AG09319 (cell line): ENCODE measurements at places on chromosomes 3 and 15.

- peak; percentile 72 for DNase-seq
Measured at GRCh38 chr3:123688241-123688747, 103.4 kb upstream of the HACD2 start.

GRCh38 chr3:28949580-28949979 is 331.3 kb upstream of the RBMS3 start:
- no peak for DNase-seq

- no peak for DNase-seq
Measured at GRCh38 chr15:23823508-23823907, 136.4 kb upstream of the NDN start.

- no peak for DNase-seq
Measured at GRCh38 chr15:87193481-87193880, 1063.1 kb downstream of the NTRK3 start.

DNA sequence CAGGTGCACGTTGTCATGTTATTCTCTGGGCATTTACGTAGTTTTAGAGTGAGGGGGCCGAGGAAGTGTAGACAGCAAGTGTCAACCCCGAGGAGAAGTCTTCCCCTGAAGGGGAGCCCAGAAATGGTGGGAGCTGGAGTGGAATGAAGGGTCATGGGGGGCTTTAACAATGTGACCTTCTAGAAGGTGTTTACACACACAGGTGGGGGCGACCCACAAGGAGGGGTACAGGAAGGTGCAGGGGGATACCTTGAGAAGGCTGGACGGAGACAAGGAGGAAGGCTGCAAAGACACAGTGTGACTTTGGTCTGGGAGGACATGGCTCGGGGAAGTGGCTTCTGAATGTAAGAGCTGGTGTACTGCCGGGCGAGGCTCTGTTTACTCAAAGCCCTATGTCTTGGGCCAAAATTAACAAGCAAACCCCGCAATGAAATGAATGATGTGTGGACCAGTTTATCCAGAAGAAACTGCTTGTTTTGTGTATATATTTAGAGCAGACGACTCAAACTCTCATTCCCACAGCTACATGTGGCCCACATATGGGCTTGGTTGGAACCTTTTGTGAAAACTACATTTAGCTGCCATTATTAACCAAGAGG is 18.7 kb downstream of the TRPM1 start:
- DNase-seq, result no peak

- DNase-seq, result no peak
Measured at GRCh38 chr3:150260398-150260710, 147.7 kb upstream of the TSC22D2 start.

GRCh38 chr3:195401943-195402342 is 40.9 kb downstream of the ACAP2 start:
- DNase-seq, result no peak

- DNase-seq, result no peak
Measured at GRCh38 chr3:29590012-29590411, 309.1 kb downstream of the RBMS3 start.

DNA sequence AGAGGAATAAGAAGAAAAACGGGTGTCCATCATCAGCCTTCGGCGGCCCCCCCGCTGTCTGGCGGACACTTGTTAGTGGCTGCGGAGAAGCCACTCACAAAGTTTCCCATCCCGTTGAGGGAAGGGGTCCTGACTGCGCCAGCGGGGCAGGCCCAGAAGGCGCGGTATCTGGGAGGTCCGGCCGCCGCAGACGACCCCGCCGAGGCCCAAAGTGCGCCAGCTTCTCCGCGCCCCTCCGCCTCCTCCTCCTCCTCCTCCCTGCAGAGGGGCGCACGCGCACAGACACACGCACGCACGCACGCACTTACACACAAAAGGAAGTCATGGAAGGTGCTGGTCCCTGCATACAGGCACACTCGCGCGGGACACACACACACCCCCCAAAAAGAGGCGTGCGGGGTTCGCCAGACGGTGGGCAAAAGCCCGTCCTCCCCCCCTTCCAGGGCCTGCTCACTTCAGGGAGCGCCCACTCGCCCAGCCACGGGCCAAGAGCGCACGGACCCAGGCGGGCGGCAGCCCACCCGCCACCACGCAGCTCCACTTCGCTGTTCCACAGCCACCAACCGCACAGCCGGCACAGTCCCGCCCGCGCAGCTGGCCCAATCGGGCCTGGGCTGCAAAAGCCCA is 18.0 kb downstream of the ZNF148 start:
- DNase-seq, result no peak

- DNase-seq, result no peak
Measured at GRCh38 chr15:70578196-70578595, 185.2 kb downstream of the UACA start.

DNA sequence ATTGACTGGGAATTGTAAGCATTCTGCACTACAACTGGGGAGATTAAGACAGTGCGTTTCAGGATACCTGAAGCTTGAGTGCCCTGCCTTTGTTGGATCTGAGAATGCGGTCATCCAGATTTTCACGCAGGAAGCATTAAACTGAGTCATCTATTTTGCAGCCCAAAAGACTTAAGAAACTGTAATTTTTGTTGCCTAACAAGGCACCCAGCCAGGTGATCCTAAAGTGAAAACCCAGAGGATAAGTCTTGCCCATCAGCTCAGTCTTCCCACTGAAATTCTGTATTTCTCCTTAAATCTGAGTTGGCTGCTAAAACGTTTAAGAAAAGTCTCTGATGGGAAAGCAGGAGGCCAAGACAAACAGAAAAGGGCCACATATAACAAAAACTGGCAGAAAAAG is 242.5 kb upstream of the TMCO5A start:
- DNase-seq, result no peak

DNA sequence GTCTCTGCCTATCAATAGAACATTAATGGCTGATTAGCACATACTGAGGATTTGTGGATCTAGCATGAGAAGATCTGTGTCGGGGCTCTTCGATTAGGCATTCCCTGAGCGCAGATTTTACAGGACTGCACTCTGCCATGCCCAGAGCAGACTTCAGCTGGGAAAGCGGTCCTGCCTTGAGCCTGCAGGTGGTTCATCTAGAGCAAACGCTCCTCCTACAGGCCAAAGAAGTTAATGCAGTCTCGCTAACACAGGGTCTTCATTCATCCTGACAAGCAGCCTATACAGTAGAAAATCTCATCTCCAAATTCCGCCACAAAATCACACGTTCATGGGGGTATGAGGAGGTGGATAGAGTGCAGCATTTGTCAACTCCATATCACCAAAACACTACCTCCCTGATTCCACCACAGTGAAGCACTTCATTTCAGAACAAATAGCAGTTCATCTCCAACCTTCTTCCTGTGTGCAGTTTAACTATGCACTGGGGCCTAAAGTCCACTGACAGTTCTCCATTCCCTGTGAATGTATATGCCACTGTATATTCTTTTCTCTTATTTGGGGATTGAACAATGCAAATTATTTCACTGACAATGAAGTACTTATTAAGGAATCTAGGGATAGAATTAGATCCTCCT is 405.8 kb downstream of the IGSF11 start:
- peak; percentile 4 for DNase-seq

- no peak for DNase-seq
Measured at GRCh38 chr3:114852966-114853365, 294.1 kb downstream of the ZBTB20 start.

DNA sequence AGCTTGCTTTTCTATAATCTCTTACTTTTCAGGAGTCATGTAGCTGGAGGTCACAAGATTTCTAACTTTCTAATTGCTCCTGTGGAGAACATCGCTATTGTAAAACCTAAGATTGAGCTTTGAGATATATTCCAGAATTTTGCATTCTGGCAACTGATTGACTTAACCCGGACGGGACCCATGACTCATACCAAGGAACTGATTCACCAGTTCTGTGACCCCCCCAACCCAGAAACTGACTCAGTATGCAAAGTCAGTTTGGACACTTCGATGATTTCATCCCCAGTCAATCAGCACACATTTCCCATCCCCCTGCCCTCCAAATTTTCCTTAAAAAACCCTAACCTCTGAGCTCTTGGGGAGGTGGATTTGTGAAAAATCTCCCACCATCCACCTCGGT is 396.5 kb upstream of the GBE1 start:
- DNase-seq, result peak; percentile 8

- DNase-seq, result no peak
Measured at GRCh38 chr3:126571078-126571477, 12.3 kb upstream of the C3orf22 start.

GRCh38 chr3:171193693-171194092 is 167.2 kb upstream of the SLC2A2 start:
- DNase-seq, result no peak

GRCh38 chr3:15616053-15616452 is 14.5 kb downstream of the BTD start:
- DNase-seq, result no peak

DNA sequence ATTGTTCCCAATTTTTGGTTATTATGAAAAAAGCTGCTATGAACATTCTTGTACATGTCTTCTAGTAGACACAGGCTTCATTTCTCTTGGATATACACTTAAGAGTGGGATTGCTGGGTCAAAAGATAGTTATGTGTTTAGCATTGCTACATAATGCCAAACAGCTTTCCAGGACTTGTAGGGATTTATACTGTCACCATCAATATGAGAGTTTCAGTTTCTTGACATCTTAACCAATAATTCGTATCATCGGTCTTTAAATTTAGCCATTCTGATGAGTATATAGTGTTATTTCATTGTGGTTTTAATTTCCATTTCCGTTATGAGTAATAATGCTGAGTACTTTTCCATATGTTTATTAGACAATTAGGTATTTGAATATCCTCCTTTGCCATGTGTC is 190.3 kb upstream of the PFN2 start:
- no peak for DNase-seq

- DNase-seq, result no peak
Measured at GRCh38 chr15:101399431-101399830, 90.1 kb downstream of the PCSK6 start.

DNA sequence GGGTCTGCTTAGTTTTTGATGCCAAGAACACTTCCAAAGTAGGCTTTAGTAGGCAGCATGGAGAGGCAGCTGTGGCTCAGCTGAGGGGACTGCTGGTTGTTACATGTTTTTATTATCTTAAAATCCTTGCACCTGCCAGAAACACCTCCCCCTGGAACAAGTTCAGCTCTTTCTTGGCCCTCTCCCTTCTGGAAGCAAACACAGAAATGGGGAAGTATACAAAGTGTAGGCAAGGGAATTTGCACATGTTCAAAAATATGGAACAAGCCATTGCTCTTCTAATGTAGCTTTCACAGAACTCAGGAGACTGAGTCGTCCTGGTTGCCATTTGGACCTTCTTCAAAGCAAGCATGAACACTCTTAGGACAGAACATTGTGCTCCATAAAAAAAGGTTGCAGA is 169.1 kb upstream of the SEMA6D start:
- DNase-seq, result no peak

- no peak for DNase-seq
Measured at GRCh38 chr3:57393977-57394376, 101.5 kb upstream of the ASB14 start.

DNA sequence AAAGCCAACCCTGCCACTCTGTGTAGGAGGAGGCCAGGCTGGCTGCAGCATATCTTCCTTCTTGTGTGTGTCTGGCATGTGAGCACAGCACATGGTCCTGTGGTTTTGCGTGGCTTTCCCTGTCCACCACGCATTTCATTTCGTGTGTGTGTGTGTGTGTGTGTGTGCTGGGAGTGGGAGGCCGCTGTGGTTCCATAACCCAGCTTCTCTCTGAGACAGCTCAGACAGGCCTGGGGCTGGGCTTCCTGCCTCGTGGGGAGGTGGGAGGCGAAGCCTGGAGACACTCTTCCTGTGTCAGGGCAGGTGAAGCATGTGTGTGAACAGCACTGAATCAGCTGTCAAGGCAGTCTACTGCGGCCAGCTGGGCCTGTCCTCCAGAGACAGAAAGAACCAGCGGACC is 16.0 kb upstream of the MRPS22 start:
- DNase-seq, result no peak

DNA sequence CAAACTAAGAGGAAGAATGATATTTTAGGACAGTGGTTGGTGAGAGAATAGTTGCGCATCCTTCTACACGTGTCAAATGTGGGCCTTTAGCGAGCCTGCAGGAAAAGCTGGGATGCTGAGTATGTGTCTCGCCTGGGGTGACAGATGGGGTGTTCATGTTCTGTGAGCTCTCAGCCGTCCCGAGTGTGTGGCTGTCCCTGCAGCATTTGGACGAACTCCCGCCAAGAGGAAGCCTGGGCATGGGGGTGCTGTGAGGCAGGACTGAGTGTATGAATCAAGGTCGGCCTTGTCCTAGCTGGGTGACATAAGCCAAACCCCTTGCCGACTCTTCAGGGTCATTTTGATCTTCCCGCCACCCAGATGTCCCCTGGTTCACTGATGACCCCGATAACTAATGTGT is 94.8 kb downstream of the CACNA1D start:
- DNase-seq, result no peak

DNA sequence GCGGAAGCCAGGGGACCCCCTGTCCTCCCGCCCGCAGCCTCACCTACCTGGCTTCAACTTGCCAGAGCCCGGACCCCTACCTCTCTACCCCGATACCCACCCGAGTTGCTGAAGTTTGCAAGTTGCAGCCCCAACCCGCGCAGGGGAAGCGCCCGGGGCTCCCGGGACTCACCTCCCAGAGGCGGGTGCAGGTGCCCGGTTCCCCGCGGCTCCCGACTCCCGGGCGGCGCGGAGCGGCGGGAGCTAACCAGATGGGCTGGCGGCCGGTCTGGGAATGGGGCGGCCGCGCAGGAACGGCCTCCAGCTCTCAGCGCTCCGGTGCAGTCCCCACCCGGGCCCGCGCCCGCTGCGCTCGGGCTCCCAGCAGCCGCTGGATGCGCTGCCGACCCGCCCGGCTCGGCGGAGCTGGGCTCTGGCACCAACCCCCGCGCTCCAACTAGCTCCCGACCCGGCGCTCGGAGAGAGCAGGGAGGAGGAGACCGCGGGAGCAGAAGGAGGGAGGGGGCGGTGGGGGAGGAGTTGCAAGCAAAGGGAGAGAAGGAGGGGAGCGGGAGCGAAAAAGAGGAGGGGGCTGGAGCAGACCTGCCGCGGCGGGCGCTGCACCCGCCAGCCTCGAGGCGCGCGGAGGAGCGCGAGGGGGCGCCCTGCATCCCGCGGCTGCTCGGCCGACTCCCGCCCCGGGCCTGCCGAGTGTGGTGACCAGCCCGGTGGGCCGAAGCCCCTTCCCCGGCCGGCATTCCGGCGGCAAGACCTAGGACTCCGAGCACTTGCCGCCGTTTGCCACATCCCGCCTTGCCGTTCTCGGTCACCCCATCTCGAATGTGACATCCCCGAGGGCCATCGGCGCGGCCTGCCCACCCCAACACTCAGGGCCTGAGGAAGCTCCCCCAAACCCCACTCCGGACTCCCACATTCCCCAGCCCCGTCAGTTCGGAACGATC is at the start of gene SEMA5B:
Gene SEMA5B, minus strand, starts transcription at position 472 of the 941 bp plus-strand sequence. CDS start 66,500 bp downstream, outside the sequence.
- DNase-seq, result no peak

DNA sequence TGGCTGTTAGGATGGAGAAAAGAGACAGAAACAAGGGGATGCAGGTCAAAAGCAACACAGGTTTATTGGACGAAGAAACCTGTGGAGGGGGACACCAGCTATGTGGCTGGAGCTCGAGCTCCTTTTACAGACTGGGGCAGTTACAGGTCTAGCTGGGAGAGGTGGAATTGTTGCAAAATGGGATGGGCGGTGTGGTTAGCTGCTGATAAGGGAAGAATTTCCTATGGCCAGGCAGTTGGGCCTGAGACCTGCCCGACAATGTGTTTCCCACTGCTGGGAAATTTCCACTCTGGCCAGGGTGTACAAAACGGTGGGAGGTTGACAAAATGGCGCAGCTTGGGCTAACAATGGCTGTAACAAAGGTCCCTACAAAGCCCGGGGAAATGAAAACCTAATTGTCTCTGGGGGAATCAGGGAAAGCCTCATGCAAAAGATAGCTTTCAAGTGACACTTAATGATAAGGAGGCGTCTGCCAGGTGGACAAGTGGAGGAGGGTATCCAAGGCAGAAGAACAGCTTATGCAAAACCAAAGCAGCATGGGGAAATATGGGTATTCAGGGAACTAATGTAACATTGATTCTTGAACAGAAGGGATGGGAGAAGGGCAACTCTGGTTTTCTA is 137.4 kb upstream of the SGO1 start:
- DNase-seq, result no peak

- DNase-seq, result no peak
Measured at GRCh38 chr3:64105816-64106215, 82.5 kb upstream of the PSMD6 start.
